ENCODE measurements at places on chromosomes 6 and 20.

- DNase-seq = peak; percentile 32
These were observed 140.0 kb downstream of the TAF4 start for GRCh38 chr20:61925555-61926252.

GRCh38 chr6:24997231-24997630, 61.5 kb upstream of the RIPOR2 start:
- DNase-seq = no peak

- peak; percentile 95 for DNase-seq
These were observed 46.1 kb downstream of the SLC35B3 start for GRCh38 chr6:8389036-8389818.

DNA sequence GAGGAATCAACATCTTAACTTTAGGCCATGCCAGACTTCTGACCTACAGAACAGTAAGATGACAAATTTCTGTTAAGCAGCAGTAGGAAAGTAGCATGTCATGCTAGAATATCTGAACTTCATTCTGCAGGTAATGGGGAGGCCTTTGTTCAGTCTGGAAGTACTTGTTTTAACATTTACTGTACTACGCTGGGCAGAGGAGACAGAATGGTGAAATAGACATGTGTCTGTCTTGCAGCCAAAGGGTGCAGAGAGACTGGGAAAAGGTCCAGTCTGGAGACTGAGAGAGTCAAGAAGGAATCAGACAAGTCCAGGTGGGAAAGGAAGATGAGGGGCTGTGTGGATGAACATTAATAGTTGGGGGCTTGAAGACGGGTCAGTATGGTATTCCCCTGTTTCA, 17.5 kb upstream of the ZBTB2 start:
- DNase-seq = no peak

GRCh38 chr6:130513770-130514169, 148.0 kb downstream of the TMEM200A start:
- no peak for DNase-seq

DNA sequence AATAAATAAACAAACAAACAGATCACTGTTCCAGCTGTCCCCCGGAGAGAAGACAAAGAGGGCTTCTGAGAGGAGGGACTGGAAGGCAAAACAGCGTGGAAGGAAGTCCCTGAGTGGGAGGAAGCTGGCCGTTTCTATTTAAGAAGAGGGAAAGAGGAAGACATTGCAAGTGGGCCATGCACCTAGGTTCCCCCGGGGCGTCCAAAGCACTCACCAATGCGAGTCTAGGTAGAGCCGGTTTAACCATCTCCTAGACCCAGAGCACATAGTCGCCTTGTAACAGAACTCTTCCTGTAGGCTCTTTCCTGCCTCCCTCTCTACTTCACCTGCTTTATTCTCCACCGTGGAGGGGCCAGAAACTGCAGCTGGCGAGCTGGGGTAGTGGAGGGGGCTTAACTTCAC, 158.4 kb downstream of the ZDHHC14 start:
- DNase-seq = no peak

- DNase-seq = peak; percentile 59
These were observed 158.3 kb downstream of the GRM4 start for GRCh38 chr6:33987531-33988021.

DNA sequence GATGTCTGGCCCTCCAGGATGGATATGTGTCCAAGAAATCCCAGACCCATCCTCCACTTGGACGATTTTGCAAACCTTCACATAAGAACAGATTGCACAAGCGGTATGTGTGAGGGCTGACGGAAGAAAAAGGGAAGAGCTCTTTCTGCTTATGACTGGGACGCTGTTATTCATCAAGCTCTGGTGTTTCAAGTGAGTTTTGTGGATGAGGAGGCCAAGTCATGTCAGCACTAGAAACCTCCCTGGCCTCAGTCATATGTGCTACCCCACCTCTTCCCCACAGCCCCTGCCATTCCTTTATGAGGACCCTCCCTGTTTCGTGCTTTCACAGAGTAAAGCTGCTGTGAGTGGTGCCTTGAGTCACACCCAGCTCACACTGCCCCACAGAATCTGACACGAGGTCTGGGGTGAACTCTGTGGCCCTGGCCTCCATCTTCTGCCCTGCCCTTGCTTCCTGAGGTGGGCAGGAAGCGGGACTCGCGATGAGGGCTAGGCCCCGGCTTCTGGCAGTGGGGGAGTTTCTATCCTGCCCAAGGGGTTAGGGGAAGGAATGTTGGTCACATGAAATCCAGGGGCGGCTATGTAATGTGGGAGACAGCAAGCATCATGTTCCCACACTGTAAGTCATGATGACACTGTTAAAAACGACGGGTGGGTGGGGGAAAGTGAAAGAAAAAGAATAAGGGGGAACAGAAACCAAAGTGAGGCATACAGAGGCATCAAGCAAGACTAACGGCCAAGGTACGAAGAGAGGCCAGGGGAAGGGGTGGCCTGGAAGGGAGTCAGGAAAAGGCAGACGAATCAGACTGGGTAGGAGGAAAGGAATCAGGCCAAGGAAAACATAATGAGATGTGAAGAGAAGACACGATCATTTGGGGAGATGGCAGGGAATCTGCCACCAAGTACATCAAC, 78.1 kb downstream of the PRDM1 start:
- DNase-seq = no peak

DNA sequence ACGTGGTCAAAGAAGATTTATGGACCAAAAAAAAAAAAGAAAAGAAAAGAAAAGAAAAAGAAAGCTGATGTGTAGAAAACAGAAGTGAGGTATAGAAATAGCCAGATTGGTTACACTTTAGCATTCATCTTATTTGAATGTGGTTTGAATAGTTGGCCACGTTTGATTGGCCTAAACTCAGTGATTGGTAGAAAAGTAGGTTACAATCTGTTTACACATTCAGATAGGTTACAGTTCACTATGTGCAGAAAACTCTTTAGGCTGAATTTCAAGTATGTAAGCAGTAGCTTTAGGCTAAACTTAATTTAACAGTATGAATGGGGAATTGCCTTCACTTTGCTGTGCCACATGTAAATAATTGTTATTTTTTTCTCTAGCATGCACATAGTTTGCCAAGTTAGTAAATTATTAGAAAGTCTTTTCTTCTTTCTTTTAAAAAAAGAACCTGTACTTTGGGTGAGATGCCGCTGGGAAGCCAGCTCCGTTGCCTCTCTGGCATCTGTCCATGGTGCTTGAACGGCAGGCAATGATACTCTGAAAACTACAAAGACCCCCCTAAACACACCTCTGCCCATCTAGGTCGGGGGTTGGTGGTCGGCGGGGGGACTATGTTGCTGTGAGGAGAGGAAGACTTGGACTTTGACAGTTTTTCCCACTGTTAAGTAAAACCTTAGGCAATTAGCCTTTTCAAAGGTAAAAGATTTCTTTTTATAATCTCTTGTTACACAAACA, 173.0 kb downstream of the AIG1 start:
- no peak for DNase-seq

DNA sequence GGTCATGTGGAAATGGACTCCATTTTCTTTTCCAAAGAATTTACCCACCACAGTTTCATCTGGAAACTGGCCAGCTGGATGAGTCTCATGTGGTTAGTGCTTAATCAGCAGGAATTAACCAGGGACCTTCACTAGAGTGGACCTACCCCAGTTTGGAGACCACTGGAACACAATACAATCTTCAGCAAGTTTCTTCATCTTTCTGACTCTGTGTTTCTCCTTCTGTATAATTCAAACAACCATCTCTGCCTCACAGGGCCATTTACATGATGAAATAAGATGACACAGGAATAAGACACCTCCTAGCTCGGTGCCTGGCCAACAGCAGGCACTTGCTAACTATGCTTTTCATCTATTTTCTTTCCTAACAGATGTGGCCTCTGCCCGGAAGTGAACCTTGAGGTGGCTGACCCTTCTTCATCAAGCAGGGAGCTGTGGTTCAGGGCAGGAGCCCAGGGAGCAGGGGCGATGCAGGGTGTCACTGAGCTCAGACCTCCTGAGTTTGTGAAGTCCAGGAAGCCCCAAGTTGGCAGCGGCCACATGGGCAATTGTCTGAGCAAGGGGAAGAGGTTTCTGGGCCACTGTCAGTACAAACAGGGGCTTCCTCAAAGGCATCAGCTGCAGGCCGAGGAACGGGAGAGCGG, 98.8 kb downstream of the SOD2 start:
- DNase-seq = no peak
